IMR-90 (cell line): ENCODE measurements at places on chromosomes 13 and 19. TPM values are rescaled to one million over a fixed set of nuclear protein-coding genes. Genes with fewer than 3 reads are reported as not detected.

ZNF66 gene
- total RNA-seq: 2.0 and 2.2 TPM in 2 replicates

CYP4F11 gene
- not detected in 2 replicates for total RNA-seq

OR7C1 gene
- not detected in 2 replicates for total RNA-seq

SIGLEC10 gene
- not detected in 2 replicates for total RNA-seq

VSTM2B gene
- not detected in 2 replicates for total RNA-seq

ZNF625 gene
- total RNA-seq: 14.4 and 16.7 TPM in 2 replicates

PSPN gene
- total RNA-seq: 0.54 and 0.56 TPM in 2 replicates

S1PR2 gene
- 14.0 and 16.7 TPM in 2 replicates for total RNA-seq

SH2D3A gene
- under 0.01 TPM in 1 of 2 replicates, not detected in the other for total RNA-seq

MISP gene
- total RNA-seq: not detected in 2 replicates

MAST1 gene
- 0.28 and 1.1 TPM in 2 replicates for total RNA-seq

FFAR3 gene
- not detected in 2 replicates for total RNA-seq

GRK1 gene
- total RNA-seq: not detected in 2 replicates

GIPC1 gene
- total RNA-seq: 74.2 and 77.5 TPM in 2 replicates

ZFR2 gene
- 0.28 TPM in 1 of 2 replicates, not detected in the other for total RNA-seq

ZNF628 gene
- total RNA-seq: 0.18 and 0.28 TPM in 2 replicates

ZIM2 gene
- not detected in 2 replicates for total RNA-seq

FAM216B gene
- total RNA-seq: not detected in 2 replicates

ITGBL1 gene
- 22.2 and 46.7 TPM in 2 replicates for total RNA-seq

GJB2 gene
- under 0.01 TPM in 2 replicates for total RNA-seq

B3GNT3 gene
- not detected in 2 replicates for total RNA-seq

DEDD2 gene
- total RNA-seq: 8.1 and 8.2 TPM in 2 replicates

CYP2S1 gene
- 0.54 and 0.83 TPM in 2 replicates for total RNA-seq

CRX gene
- not detected in 2 replicates for total RNA-seq

BAX gene
- 23.3 and 26.1 TPM in 2 replicates for total RNA-seq

DHDH gene
- total RNA-seq: 0.28 and 0.36 TPM in 2 replicates

SULT2A1 gene
- not detected in 2 replicates for total RNA-seq

RNF225 gene
- total RNA-seq: not detected in 2 replicates

LIM2 gene
- total RNA-seq: not detected in 2 replicates

TTYH1 gene
- not detected in 2 replicates for total RNA-seq

PRR12 gene
- 0.28 and 0.36 TPM in 2 replicates for total RNA-seq

TRIM28 gene
- total RNA-seq: 313 and 349 TPM in 2 replicates

RFPL4AL1 gene
- total RNA-seq: not detected in 2 replicates

PGPEP1 gene
- 11.1 and 14.3 TPM in 2 replicates for total RNA-seq

ZNF486 gene
- total RNA-seq: 4.1 and 6.9 TPM in 2 replicates

LILRA1 gene
- total RNA-seq: not detected in 2 replicates

TMEM238 gene
- total RNA-seq: not detected in 2 replicates

CGB5 gene
- total RNA-seq: not detected in 2 replicates

CYP4F8 gene
- not detected in 2 replicates for total RNA-seq

TYROBP gene
- not detected in 2 replicates for total RNA-seq

PRRG2 gene
- under 0.01 and 0.54 TPM in 2 replicates for total RNA-seq

CNMD gene
- not detected in 2 replicates for total RNA-seq

SKA3 gene
- total RNA-seq: 15.6 and 24.4 TPM in 2 replicates

SERPINE3 gene
- not detected in 2 replicates for total RNA-seq

OR1I1 gene
- total RNA-seq: not detected in 2 replicates

TEX29 gene
- not detected in 2 replicates for total RNA-seq

KLK8 gene
- total RNA-seq: not detected in 2 replicates

ZSCAN18 gene
- total RNA-seq: 3.0 and 3.6 TPM in 2 replicates

KISS1R gene
- total RNA-seq: not detected in 2 replicates

ZNF382 gene
- 1.9 and 4.5 TPM in 2 replicates for total RNA-seq

APOC1 gene
- total RNA-seq: not detected in 2 replicates
